ENCODE measurements at places on chromosomes 6 and 20.
A peak's percentile ranks its signal among the peaks of the same experiment; 100 is the strongest.

GRCh38 chr20:12072221-12072953 is 154.7 kb downstream of the BTBD3 start:
- no peak for DNase-seq

DNA sequence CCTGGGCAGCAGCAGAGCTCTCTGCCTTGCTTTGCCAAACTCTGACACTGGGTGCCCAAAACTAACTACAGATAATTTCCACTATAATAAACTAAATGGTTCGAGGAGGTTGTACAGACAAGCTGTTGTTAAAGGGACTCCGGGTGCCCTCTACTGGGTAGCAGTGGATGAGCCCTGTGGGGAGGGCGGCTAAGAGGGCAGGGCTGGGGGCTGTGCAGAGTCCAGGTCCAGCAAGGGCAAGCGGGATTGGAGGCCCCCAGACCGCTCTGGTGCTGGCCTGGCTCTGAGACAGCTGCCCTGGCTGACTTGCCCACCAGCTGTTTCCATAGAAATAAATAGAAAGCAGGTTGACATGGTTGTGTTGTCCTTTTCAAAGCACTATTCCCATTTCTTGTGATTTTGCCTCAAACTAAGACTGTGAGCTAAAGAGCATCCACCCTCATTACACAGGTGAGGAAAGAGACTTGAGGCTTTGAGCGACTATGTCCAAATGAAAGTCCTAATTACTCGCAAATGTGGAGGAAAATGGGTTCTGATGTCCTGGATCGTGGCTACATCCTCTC is 167.6 kb upstream of the CST7 start:
- DNase-seq: no peak

DNA sequence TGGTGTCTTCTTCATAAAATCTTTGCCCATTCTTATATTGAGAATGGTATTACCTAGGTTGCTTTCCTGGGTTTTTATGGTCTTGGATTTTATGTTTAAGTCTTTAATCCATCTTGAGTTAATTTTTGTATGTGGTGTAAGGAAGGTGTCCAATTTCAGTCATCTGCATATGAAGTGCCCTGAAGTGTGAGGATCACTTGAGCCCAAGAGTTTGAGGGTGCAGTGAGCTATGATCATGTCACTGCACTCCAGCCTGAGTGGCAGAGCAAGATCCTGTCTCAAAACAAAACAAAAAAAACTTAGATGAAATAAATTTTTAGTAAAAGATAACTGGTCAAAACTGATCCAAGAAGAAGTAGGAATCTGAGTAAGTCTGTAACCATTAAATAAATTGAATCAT is 215.4 kb downstream of the TBC1D7 start:
- no peak for DNase-seq

- DNase-seq: no peak
Measured at GRCh38 chr6:83518816-83519480, 6.6 kb downstream of the PRSS35 start.

DNA sequence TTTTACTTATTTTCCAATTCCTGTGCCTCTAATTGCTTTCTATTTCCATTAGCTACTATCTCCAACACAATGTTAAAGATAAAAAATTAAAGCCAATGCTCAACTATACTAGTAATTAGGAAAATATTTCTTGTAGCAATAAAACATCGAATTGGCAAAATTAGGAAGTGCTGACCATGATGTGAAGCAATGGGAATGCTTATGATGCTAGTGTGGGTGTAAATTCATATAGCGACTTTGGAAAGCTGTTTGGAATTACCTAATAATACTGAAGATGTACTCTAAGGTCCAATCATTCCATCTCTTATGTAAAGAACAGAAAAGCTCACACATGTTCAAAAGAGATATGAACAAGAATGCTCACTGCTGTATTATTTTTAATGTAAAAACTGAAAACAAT is 78.2 kb downstream of the UBE3D start:
- no peak for DNase-seq

DNA sequence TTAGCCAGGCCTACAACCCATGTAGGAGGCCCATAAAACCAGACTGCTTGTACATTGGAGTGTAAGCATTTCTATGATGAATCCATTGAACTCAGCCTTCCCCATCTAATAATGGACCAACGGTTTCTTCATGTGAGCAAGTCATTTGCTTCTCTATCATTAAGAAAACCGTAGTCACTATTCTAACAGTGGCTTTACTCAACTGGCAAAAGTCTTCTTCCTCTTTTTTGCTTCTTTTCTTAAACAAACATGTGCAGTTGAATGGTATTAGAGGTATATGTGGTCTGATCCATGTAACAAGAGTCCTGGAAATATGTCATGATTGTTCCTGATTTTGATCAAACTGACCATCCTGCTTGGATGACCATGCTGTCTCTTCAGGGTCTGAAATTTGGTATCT is 132.4 kb upstream of the STXBP5 start:
- no peak for DNase-seq

- DNase-seq: no peak
Measured at GRCh38 chr6:95578106-95578410, 723 bp downstream of the MANEA start.

- DNase-seq: peak; percentile 100
Measured at GRCh38 chr6:30717129-30717844, at the start of gene MDC1. MDC1 (minus strand) TSS chr6:30717281; CDS start chr6:30715175, 2,106 bp downstream.

DNA sequence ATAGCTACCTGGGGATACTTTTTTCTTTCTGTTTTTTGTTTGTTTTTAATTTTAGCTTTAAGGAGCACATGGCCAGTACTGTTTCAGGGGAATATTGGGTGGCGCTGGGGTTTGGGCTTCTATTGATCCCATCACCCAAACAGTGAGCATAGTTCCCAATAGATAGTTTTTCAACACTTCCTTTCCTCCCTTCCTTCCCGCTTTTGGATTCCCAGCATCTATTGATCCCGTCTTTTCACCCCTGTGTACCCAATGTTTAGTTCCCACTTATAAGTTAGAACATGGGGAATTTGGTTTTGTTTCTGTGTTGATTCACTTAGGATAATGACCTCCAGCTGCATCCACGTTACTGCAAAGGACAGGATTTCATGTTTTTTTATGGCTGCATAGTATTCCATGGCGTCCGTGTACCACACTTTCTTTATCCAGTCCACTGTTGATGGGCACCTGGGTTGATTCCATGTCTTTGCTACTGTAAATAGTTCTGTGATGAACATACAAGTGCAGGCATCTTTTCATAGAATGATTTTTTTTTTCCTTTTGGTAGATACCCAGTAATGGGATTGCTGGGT is 20.1 kb downstream of the NQO2 start:
- no peak for DNase-seq

DNA sequence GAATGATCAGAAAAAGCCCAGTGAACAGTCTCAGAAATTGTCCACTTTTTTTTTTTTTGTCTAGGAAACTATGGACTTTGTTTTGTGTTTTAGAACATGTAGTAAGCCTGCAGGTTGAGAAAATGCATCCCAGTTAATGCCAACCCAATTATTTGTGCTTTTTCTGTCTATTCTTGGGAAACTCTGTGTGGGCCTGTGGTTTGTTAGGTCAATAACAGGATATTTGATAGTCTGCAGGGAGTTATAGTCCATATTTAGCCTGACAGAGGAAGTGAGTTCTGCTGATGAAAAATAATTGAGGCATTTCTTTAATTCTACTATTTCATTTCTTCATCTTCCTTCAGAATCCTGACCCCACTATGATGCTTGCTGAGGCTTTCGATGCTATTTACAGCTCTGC is 154.0 kb upstream of the LAMP5 start:
- DNase-seq: no peak

GRCh38 chr6:54191461-54191860 is 80.2 kb downstream of the MLIP start:
- no peak for DNase-seq

- no peak for DNase-seq
Measured at GRCh38 chr20:49964964-49965780, 17.6 kb upstream of the SNAI1 start.

- DNase-seq: no peak
Measured at GRCh38 chr20:1964061-1964460, 29.8 kb downstream of the PDYN start.

DNA sequence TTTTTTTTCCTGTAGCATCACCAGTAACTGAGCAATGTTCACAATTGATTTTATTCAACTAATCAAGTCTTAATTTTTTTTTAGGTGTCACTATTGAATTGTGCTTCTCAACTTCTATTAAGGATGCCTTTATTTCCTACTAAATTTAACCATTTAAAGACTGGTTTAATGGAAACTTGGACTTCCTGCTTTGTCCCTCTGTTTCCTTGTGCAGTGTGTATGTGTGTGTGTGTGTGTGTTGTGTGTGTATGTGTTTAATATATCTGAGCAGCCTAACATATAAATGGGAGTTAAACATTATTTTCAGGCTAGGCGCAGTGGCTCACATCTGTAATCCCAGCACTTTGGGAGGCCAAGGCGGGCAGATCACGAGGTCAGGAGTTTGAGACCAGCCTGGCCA is 1.8 kb downstream of the SERPINB6 start:
- no peak for DNase-seq

DNA sequence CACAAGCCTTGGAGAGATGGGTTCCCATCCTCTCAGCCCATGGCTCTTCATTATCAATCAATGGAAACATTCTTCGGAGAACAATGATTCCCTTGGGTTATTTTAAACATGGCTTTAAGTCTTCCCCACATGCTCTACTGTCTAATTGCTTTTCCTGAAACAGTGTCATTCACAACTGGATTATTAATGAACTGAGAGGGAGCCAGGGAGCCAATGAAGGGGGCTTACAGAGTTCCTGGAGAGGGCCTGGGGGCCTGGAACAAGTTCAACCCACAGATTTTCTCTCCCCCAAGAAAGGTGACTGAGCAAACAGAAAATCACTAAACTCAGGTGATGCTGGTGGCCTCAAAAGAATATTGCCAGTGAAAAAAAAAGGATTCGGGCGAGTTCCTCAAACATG is 1.3 kb upstream of the PPP1R16B start:
- DNase-seq: no peak

DNA sequence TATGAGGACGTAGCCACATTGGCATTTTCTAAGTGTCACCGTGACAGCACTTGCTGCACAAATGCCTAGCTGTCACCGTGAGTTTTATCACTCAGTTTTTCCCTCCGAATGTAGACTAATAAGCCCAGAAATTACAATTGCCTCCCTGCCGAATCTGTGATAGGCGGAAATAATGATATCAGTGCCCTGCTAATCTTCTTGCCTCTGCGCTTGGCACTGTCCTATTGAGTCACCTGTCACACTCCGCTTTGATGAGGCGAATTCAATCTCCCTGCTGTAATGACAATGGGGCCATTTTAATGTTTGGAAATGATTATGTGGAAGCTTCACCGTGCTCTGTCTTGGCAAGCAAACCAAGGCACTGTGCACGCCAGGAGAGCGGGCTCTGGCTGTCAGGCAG is 112.8 kb downstream of the LINC00237 start:
- no peak for DNase-seq

- no peak for DNase-seq
Measured at GRCh38 chr6:83462524-83462923, 31.7 kb upstream of the ME1 start.

DNA sequence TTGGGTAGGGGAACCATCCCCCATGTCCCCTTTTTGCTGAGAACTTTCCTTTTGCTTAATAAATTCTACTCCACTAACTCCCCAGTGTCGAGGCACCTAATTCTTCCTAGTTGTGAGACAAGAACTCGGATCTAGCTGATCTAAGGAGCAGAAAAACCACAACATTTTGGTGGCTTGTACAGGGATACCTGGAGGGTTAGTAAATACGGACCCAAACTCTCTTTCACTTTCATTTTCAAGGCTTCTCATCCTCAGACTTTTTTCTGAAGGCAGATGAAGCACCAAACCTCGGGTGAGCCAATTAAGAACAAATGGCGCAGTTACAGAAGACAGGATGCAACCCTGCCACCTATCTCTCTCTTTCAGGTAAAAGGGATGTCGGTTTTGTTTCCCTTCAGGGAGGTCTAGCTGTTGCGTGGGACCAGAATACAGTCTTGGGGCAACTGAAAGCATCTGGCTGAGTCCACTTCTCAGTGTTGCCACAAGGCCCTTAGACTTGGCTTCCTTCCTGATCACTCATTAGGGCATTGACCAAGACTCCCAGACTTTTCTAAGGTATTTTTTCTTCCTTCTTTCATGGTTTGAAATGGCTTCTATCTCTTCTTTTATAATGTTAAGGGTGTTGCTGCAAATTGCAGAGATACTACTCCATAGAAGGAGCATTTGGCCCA is 11.1 kb upstream of the HTR1B start:
- DNase-seq: no peak

DNA sequence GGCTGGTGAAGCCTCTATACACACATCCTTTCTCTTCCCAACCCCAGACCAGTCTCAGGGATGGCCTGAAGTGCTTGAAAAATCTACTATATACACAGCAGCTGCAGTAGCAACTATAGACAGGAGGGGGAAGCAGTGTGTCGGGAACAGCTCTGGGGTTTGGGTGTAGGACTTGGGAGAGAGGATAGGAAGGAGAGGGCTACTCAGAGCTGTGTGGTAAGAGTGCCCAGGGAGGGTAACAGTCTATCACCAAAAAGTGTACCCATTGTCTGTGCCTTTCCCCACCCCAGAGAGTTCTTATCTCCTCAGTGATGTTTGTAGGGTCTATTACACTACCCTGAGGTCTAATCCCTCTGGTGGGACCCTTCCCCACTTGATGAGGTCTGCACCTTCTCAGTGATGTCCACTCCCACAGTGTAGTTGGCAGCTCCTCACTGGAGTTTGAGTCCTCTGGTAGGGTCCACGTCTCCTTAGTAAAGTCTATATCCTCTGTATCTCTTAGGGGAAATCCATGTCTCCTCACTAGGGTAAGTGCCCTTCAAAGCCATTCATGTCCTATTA is 1.5 kb upstream of the GGT7 start:
- peak; percentile 64 for DNase-seq

DNA sequence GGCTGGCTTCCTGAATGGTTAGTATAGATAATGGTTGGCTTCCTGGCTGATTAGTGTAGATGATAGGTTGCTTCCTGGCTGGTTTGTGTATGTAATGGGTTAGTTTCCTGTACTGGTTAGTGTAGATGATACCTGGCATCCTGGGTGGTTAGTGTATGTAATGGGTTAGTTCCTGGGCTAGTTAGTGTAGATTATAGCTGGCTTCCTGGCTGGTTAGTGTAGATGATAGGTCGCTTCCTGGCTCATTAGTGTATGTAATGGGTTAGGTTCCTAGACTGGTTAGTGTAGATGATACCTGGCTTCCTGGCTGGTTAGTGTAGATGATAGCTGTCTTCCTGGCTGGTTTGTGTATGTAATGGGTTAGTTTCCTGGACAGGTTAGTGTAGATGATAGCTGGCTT is 200.3 kb downstream of the TAF4 start:
- no peak for DNase-seq

DNA sequence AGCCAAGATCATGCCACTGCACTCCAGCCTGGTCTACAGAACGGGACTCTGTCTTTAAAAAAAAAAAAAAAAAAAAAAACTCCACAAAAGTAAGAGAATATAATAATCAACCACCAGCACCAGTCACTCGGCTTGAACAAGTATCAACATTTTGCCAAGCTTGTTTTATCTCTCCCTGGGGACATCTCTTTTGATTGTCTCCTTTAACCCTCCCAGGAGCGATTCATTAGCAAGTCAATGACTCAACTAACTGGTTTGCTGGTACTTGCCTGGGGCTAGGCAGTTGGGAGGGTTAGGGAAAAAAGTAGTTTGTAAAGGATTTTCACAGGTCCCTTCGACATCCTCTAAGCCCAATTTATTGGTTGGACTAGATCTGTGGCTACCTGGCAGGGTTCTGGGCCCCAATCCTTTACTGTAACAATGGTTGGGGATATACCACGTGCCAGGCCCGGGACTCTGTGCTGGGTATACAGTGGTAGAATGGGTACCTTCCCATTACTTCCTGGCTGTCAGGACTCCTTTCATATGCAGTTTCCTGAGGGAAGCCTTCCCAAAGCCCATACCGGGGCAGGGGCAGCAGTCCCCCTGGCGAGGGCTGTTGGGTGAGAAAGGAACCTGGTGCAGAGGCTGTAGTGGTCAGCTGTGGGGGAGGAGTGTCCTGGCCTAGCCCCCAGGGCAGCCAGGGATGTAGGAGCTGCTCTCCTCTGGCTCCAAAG is 12.2 kb downstream of the TGIF2 start:
- no peak for DNase-seq
